NCI-H2171 treated with DMSO at 0.1 percent for 48 hours (cell line): ENCODE measurements at places on chromosomes 7 and 10.

GRCh38 chr10:2464483-2464882 lies 602.9 kb upstream of the PFKP start:
- DNase-seq = no peak

GRCh38 chr10:10385831-10386230 lies 631.8 kb upstream of the CELF2 start:
- DNase-seq = no peak

- no peak for DNase-seq
Measured at GRCh38 chr10:12742771-12743170, 258.7 kb downstream of the CCDC3 start.

DNA sequence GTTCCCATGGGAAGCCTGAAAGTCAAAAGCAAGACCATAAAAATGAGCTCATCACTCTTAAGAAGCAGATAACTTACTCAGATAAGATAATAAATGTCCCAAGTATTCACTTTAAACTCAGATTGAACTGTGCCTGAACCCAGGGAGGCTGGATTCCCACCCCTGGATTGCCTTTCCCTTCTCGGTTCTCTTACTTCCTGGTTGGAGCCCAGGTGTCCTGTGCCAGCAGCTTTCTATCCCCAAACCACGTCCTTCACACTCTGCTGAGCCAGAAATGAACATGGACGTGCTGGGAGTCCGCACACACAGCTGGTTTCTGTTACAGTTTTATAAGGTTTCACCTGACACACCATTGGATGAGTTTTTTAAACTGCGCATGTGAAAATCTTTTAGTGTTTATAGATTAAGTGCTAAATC lies 636.2 kb upstream of the IGFBP3 start:
- DNase-seq = no peak

DNA sequence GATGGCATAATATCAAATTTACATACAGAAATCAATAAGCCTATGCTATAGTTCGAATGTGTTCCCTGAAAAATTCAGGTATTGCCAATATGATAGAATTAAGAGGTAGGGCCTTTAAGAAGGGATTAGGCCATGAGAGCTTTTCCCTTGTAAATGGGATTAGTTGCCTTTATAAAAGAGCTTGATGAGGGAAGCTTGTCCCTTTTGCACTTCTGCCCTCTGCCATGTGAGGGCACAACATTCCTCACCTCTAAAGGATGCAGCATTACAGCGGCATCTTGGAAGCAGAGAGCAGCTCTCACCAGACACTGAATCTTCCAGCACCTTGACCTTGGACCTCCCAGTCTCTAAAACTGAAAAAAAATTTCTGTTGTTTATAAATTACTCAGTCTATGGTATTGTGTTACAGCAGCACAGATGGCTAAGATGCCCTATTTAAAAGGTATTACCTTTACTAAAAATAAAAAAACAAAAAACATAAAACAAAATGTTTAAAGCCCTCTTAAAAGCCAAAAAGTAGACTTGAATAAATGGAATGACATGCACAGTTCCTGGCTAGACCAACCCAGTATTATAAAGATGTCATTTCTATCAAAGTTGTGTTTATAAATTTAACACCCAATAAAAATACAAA lies 909.6 kb downstream of the REEP3 start:
- peak; percentile 84 for DNase-seq

- no peak for DNase-seq
Measured at GRCh38 chr7:112930787-112931186, 140.6 kb upstream of the TMEM168 start.

GRCh38 chr7:158657189-158657746 lies 47.3 kb downstream of the NCAPG2 start:
- no peak for DNase-seq

- peak; percentile 10 for DNase-seq
Measured at GRCh38 chr7:92623544-92623943, 33.4 kb upstream of the FAM133B start.

DNA sequence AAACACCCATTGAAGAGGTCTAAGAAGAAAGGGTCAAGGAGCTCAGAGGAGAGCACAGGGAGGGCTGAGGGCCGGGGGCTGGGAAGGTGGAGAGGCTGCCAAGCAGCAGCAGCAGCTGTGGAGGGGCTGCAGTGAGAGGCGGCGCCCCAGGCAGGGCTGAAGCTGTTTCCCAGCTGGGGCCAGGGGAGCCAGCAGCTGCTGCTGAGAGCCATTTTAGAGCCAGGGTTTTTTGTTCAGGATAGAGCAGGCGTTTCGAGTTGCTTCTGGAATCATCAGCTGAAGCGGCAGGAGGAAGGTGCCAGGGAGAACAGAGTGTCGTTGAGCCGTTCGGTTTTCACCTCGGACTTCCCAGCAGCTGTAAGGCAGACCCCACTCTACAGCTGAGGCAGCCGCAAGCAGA lies 62.7 kb downstream of the LANCL2 start:
- peak; percentile 65 for DNase-seq
